ENCODE measurements at places on chromosomes 4 and X.

GRCh38 chr4:77881460-77882295 lies 19.0 kb downstream of the MRPL1 start:
- no peak for DNase-seq

GRCh38 chr4:117691572-117692351 lies 342.5 kb upstream of the NDST3 start:
- DNase-seq: no peak

DNA sequence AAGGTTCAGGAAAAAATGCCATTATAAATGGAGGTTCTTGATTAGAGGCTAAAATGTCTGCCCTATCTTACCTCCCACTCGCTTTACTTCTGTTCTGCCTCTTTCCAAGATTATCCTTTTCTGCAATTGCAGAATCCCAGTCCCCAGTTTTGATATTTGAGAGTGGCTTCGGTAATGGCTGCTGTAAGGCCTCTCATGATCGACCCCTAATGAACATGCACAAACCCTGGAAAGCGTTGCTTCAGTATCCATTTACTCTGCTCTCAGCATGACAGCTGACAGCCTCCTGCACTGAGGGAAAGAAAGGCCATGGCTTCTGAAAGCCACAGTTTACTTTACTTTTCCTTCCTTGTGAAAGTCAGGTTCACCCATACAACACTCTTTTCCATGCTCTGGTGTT lies 325.4 kb upstream of the GALNT7 start:
- DNase-seq: no peak

DNA sequence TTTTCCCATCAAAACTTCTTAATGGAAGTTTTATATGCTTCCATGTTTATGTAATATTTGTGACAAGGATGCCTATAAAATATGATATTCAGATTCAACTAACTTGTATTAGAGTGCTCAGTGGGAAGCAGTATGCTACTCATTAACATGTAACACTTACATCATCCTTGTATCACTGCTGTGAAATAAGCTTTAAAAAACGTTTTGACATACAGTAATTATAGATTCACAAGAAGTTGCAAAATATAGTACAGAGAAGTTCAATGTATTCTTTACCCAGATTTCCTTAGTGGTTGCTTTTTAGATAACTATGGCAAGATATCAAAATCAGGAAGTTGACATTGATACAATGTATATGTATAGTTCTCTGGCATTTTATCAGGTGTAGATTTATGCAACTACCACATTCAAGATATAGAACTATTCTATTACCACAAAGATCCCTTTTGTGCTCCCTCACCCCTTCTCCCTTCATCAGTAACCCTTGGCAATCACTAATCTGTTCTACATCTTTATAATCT lies 56.3 kb downstream of the DTHD1 start:
- DNase-seq: no peak

DNA sequence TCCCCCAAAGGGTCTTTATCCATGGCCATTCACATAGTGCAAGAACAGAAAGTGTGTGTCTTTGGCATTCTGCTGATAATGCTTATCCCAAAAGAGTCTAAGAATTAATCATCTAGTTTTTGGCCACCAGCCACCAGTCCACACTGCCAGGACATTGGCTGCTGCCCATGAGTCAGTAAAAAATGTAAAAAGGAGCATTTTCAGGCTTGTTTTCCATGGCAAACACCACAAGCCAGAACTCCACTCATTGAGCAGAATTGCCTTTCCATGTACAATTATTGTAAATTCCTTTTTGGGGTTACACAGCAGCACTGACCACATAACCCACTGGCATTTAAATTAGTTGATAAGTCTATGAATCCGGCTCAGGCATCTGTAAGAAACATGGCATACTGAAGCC lies 89.2 kb upstream of the PRDX4 start:
- no peak for DNase-seq

GRCh38 chrX:44042751-44043150 lies 69.6 kb upstream of the NDP start:
- no peak for DNase-seq

DNA sequence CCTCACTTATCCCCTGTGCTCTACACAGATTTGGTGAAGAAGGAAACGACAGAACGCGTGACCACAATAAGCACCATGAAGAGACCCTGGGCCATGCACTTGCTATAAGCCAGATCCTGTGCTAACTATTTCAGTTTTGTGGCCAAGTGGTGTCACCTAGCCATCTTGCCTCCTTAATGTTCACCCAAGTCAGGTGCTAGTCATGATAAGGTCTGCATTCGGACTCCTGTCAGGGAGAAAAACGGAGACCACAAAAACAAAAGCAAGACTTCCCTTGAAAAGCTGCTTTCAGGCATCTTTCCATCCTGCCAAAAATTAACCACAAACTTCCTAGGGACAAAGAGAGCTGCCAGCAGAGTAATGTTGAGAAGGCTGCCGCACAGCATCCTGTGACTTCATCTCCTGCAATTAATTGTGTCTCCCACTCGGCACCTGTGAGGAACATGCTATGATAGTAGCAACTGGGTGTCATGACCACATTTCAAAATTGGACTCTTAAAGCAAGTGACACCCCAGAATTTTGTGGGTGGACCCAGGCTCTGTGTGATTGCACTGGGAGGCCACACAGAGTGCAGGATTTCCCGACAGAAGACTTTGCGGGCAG lies 8.8 kb upstream of the IDS start:
- DNase-seq: no peak

Measured in activated CD4-positive, alpha-beta T cell treated with anti-CD3 and anti-CD28 coated beads, Interleukin-10, Interleukin-2, amounts not matched to agents 100 ng/mL and 50 ng/mL, durations not matched to agents 16 hours and 8 hours (primary cell).